ENCODE measurements at places on chromosomes 1 and 21.

DNA sequence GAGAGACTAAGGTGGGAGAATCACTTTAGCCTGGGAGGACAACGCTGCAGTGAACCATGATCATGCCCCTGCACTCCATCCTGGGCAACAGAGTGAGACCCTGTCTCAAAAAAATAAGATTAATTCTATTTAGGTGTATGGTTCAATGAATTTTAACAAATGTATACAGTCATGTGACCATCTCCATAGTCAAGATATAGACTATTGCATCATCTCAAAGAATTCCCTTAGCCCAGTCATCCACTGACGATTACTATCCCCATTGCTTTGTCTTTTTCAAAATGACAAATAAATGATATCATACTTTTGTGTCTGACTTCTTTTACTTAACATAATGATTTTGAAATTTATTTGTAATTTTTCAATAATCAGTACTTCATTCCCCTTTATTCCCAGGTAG lies 260.0 kb downstream of the LRRC7 start:
- no peak for DNase-seq

DNA sequence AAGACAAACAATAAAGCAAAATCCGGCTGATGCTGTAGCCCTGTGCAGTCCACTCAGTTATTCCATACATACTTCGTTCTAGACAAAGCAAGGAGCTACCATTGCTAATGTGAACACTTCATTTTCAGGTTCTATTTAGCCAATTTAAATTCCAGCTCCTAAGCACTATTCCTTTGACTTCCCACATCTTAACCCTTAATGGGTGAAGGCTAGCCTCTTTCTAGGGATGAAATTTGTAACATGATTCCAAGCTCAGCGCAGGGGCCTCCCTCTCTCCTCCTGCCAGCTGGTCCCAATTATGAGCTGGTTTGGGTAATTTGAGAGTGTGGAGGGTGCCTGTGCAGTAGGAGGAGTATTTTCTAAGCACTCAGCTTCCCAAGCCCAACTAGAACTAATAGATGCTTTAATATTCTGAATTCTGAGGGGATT lies 53.9 kb upstream of the PTGFRN start:
- DNase-seq = peak; percentile 80

DNA sequence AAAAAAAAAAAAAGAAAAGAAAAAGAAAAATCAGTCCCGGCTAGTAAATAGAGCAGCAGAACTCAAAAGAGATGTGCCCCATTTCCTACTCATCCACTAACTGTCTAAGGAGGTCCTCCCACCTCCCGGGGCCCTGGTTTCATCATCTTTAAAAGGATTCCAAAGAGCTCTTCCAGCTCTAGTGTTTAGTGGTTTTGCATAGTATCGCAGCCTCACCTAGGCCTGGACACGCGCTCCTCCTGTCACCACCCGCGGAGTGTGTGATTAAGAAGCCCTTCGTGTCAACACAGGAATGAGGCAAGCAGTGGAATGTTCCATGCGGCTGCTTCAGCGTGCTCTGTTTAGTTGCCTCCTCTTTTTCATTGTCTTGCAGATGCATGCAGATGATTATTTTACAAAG lies 49.0 kb downstream of the LBR start:
- DNase-seq = no peak

DNA sequence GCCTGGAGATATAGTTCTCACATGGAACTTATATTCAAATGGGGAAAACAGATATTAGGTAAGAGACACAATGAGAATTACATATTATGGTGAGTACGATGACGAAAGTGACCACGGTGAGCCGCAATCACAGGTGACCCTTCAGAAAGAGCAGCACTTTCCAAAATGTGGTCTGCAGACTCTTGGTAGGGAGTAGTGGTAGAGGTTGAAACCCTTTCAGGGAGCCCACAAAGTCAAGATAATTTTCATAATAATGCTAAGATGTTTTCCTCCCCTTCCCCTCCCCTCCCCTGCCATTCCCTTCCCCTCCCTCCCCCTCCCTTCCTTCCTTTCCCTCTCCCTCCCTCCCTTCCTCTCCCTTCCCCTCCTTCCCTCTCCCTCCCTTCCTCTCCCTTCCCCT lies 83.5 kb upstream of the AKT3 start:
- DNase-seq = no peak

DNA sequence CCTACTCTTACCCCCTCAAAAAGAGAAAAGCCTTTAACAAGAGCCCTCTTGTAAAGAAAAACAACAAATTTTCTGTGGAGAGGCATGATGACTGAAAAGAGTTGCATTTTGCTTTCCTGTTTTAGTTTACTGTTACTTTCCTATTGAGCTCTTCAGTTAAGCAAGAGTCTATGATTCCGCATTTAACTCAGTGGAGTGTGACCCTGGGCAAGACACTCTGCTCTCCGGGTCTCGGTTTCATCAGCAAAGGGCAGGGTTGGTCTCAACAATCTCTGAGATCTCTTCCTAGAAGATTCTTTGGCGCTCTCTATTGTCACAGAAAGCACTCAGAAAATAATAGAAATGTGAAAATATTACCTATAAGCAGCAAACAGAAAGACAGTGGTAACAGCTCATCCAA lies 175.7 kb downstream of the TGFBR3 start:
- no peak for DNase-seq

GRCh38 chr1:40873863-40874472 lies 11.8 kb upstream of the CITED4 start:
- no peak for DNase-seq

DNA sequence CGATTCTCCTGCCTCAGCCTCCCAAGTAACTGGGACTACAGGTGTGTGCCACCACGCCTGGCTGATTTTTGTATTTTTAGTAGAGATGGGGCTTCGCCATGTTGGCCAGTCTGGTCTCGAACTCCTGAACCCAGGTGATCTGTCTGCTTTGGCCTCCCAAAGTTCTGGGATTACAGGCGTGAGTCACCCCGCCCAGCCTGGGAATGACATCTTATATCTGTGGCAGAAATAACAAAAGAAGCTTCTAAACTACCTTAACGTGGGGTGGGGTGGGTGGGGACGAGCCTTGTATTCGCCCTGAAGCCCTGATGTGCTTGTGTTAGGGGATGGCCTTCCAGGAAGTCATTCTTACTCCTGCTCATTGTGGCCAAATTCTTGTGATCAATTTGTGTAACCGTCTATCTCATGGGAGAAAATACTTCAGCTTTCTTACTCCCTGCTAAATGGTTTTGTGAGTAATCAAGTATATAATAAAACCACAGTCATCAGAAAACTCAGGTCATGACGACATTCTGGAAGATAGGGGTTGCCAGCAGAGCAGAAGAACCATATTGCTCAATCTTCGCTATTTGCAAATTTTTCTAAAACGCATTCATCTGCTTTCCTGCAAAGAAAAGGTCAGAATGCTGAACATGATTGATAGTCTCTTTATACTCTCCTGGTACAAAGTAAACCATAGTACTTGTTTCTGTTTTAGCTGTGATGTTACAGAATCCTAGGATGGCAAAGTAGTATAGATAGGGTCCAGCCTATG lies 63.2 kb downstream of the DIRAS3 start:
- no peak for DNase-seq

DNA sequence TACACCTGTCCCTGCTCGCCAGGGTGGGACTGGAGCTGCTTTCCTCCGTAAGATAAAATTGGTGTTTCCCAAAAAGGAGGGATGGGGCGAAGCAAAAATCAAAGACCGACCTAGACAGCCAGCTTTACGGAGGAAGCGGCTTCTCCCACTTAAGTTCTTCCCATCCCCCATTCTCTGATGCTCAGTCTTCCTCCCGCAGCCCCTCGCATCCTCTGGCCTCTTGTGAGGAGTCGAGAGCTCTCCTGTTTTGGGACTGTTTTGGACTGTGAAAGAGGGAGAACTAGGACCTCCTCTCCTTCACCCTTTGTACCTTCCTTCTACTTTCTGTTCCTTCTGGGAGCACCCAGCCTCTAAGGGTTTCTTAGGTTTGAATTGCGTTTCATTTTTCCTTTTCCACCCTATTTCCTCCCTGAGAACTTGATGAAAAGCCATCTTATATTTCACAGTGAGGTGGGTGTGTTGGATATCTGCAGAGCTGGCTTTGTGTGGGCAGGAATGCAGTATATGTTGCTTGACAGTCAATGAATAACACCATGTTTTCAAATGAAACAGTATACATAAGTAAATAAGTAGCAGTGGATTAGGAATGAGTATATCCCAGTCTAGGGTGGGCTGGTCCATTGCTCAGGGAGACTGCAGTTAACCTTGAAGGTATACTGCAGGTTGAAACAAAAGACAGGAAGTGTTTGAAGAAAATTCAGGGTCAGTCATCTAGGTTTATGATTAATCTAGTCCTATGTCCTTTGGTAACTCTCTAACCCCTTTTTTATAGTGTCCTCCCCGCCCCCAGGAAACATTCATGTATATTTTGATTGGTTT lies 848 bp downstream of the CTTNBP2NL start:
- DNase-seq = no peak

DNA sequence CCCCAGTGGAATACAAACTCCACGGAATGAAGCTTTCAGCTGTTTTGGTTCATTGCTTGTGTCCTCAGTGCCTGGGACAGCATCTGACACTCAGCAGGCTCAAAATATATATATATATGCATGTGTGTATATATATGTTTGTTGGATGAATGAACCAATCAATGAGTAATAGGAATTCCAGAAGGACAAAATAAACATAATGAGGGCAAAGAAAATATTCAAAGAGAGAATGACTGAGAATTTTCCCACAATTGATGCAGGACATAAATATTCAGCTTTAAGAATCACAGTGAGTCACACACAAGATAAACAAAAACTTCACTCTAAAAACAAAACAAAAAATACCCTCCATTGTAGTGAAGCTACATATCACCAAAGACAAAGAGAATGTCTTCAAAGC lies 64.0 kb downstream of the CHD5 start:
- no peak for DNase-seq

All from skin of body (tissue), 3 donors.